GM12878 (cell line): ENCODE measurements at places on chromosomes 6 and 20. TPM values are rescaled to one million over a fixed set of nuclear protein-coding genes. Genes with fewer than 3 reads are reported as not detected.
A peak's percentile ranks its signal among the peaks of the same experiment; 100 is the strongest.

The TMEM74B gene
- not detected in 2 replicates for total RNA-seq

The APCDD1L gene
- total RNA-seq: not detected in 2 replicates

The GPX5 gene
- not detected in 2 replicates for total RNA-seq

The PSORS1C2 gene
- not detected in 2 replicates for total RNA-seq

The LKAAEAR1 gene
- not detected in 2 replicates for total RNA-seq

The MYCT1 gene
- not detected in 2 replicates for total RNA-seq

The CRISP3 gene
- total RNA-seq: not detected in 2 replicates

GRCh38 chr6:155595284-155595683 lies 139.6 kb upstream of the NOX3 start:
- no peak overlapping the region for H3K4me3 ChIP-seq
- no peak for DNase-seq
- H3K36me3 ChIP-seq: no peaks in the 10 kb centered on the region
- H3K4me1 ChIP-seq: no peaks in the 10 kb centered on the region
- no peak overlapping the region for H3K27ac ChIP-seq
- no peaks in the 10 kb centered on the region for H3K27me3 ChIP-seq

DNA sequence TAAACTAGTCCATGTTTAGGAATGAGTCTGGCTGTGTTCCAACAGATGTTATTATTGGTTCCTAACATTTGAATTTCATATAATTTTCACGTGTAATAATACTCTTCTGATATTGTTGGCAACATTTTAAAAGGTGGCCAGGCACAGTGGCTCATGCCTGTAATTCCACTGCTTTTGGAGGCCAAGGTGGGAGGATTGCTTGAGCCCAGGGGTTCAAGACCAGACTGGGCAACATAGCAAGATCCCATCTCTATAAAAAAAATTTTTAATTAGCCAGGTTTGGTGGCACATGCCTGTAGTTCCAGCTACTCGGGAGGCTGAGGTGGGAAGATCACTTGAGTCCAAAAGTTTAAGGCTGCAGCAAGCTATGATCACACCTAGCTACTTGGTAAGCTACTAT lies 116.2 kb downstream of the MTHFD1L start:
- no peak overlapping the region; the same call in 1 of the 2 replicates for H3K27ac ChIP-seq
- no peak overlapping the region for H3K4me3 ChIP-seq
- H3K27me3 ChIP-seq: no peaks in the 10 kb centered on the region
- H3K4me1 ChIP-seq: peaks cover 2% of the 10 kb centered on the region; the same call in 1 of the 2 replicates

DNA sequence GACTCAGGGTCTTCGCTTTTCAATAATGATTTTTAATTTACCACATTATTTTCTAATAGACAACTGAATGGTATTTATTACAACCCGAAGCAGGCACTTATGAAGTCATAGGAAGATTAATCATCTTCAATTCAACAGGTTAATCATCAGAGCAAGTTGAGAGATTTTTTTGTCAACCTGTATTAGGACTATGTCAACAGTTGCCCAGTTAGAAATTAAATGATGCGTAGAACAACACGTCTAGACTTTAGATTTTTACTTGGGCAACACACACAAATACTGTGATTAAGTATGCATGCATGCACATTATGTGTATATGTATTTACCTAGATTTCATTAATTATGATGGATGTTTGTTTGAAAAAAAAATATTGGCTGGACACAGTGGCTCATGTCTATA lies 4.3 kb downstream of the ILRUN start:
- H3K4me3 ChIP-seq: peak overlapping the region; percentile 16; the same call in 1 of the 2 replicates
- H3K36me3 ChIP-seq: peaks cover 11% of the 10 kb centered on the region
- no peak overlapping the region for H3K27ac ChIP-seq
- H3K27me3 ChIP-seq: no peaks in the 10 kb centered on the region

DNA sequence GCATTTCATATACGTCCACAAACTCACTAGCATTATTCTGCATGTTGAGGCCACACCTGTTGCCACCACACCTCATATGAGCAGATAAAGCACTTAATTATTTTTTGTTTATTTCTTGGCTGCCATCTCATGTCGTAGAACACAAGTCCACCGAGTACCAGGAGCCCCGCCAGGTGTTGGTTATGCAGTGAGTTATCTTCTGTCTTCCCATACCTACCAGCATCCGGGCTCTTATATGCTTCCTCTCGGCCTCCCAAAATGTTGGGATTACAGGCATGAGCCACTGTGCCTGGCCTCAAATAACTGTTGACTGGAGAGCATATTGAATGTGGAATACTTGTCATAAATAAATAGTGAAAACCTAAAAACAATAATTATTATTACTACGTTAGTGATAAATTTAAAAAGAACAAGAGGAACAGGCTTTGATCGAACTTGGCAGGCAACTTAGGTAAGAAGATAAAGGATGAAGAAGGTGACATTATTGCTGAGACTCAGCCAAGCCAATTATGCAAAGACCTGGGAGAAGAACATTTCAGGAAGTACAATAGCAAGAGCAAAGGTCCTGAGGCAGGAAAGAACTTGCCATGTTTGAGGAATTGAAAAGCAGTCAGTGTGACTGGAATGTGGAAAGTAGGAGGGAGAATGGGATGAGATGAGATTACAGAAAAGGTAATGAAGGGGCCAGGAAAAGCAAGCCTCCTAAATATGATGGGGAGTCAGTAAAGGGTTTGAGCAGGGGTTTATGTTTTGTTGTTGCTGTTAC lies 12.6 kb upstream of the SLC23A2 start:
- DNase-seq: no peak
- no peaks in the 10 kb centered on the region for H3K4me1 ChIP-seq
- H3K4me3 ChIP-seq: no peak overlapping the region
- H3K27me3 ChIP-seq: no peaks in the 10 kb centered on the region
- no peaks in the 10 kb centered on the region for H3K36me3 ChIP-seq
- no peak overlapping the region for H3K27ac ChIP-seq

GRCh38 chr20:45067558-45067957 lies 33.4 kb downstream of the KCNS1 start:
- no peak for DNase-seq
- H3K27ac ChIP-seq: no peak overlapping the region
- no peak overlapping the region for H3K4me3 ChIP-seq
- no peaks in the 10 kb centered on the region for H3K4me1 ChIP-seq
- no peaks in the 10 kb centered on the region for H3K27me3 ChIP-seq

DNA sequence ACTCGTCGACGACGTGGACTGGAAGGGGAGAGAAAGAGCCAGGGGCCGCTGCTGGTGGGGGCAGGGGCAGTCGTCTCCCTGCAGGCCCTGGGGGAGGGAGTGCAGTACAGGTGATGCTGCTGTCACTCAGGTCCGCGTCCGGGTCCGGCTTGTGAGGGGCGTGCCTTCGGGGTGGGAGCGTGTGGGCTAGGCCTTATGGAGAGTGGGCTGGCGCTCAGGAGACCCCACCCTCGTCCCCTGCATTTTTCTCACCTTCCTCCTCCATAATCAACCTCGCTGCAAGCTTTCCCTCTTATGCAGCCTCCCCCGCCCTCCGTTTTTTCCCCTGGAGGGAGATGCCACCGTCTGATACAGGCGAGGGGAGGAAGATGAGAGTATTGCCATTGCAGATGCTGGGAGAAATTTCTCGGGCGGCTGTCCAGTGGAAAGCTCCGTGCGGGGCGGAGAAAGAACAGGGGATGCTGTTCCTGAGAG lies 632 bp downstream of the PCMT1 start:
- peaks cover 13% of the 10 kb centered on the region for H3K4me1 ChIP-seq
- DNase-seq: no peak
- H3K36me3 ChIP-seq: no peaks in the 10 kb centered on the region

DNA sequence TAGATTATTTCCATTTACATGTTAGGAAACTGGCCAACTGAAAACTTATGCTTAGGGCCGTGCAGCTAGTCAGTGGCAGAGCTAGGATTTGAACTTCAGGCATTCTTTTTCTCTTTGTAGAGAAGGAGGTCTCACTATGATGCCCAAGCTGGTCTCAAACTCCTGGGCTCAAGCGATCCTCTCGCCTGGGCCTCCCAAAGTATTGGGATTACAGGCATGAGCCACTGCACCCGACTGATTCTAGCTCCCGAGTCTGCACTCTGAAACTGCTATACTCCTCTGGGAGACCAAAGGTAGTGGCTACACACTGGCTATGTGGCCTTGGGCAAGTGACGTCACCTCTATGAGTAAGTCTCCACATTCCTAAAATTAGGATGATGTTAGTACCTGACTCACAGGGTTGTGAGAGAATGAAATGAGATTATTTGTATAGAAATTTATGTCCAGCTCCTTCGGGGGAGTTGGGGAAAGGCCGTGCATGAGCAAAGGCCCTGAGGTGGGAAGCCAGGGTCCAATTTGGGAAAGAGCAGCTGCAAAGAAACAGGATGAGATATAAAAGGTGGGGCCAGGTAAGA lies 6.4 kb downstream of the PLTP start:
- H3K4me3 ChIP-seq: no peak overlapping the region
- no peak overlapping the region for H3K27ac ChIP-seq
- H3K27me3 ChIP-seq: no peaks in the 10 kb centered on the region

DNA sequence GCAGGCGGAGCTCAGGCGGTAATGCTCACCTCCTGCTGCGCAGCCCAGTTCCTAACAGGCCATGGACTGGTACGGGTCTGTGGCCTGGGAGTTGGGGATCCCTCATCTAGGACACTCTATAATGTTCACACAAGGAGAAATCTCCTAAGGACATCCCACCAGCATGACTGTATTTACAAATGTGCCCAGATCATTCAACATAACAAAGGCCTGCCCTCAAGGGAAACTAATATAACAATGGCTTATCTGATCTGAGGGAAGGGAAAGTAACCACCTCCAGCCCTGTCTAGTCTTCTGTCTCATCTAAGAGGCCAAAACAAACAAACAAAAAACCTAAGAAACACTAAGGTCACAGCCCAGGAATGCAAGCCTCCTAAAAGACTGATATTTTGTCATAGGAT lies 232.8 kb downstream of the RNGTT start:
- no peak overlapping the region for H3K27ac ChIP-seq
- H3K4me3 ChIP-seq: no peak overlapping the region
- no peaks in the 10 kb centered on the region; the same call in 1 of the 2 replicates for H3K4me1 ChIP-seq
- no peaks in the 10 kb centered on the region; the same call in none of the 2 replicates for H3K36me3 ChIP-seq

DNA sequence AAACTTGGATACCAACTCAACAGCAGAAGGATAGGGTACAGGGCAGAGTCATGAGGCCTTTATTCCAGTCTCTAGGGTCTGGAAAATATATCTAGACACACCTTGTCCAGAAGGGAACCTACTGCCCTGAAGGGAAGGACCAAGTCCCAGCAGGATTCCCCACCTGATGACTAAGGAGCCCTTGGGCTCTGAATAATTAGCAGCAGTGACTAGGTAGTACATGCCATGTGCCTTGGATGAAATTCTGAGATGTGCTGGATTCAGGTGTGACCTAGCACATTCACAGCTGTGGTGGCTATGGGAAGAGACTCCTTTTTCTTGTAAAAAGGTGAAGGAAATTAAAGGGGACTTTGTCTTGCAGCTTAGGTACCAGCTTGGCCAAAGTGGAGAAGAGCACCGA lies 364.3 kb upstream of the PTCHD4 start:
- H3K36me3 ChIP-seq: no peaks in the 10 kb centered on the region
- no peaks in the 10 kb centered on the region for H3K27me3 ChIP-seq
- no peak for DNase-seq
- H3K27ac ChIP-seq: no peak overlapping the region
- no peak overlapping the region for H3K4me3 ChIP-seq

DNA sequence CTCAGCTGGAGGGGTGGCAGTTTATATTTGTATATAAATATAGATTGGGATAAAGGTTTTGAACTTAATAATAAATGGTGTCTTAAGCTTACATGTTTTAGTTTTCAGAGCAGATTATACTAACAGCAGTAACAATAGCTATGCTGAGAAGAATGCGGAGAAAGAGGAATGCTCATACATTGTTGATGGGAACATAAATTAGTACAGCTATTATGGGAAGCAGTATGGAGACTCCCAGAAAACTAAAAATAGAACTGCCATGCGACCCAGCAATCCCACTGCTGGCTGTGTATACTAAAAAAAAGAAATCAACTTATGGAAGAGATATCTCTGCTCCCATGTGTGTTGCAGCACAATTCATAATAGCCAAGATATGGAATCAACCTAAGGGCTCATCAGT lies 127.9 kb downstream of the BCKDHB start:
- H3K4me1 ChIP-seq: no peaks in the 10 kb centered on the region
- H3K27ac ChIP-seq: no peak overlapping the region
- no peak overlapping the region for H3K4me3 ChIP-seq
